ENCODE measurements at places on chromosomes 3 and 15. TPM values are rescaled to one million over a fixed set of nuclear protein-coding genes. Genes with fewer than 3 reads are reported as not detected.

Gene MEGF11
- polyA plus RNA-seq: 0.05 TPM

Gene HIGD2B
- not detected for polyA plus RNA-seq

Gene ATR
- 4.7 TPM for polyA plus RNA-seq

Gene TM4SF1
- polyA plus RNA-seq: 44.2 TPM

Gene HRG
- polyA plus RNA-seq: not detected

Gene TRIM71
- not detected for polyA plus RNA-seq

Gene HHLA2
- polyA plus RNA-seq: not detected

Gene CNTN4
- 0.29 TPM for polyA plus RNA-seq

Gene SCAANT1
- polyA plus RNA-seq: not detected

Gene MRPL47
- 87.5 TPM for polyA plus RNA-seq

Gene GATA2
- polyA plus RNA-seq: 6.5 TPM

Gene FANCD2
- 1.0 TPM for polyA plus RNA-seq

Gene RAD51
- polyA plus RNA-seq: 0.90 TPM

Gene MRPS11
- polyA plus RNA-seq: 62.3 TPM

Gene GUCA1C
- polyA plus RNA-seq: not detected

Gene SLC28A1
- polyA plus RNA-seq: 0.13 TPM

Gene SPINK8
- polyA plus RNA-seq: not detected

Measured in psoas muscle (tissue), 8 donors.